ENCODE measurements at places on chromosomes 2 and 18.

GRCh38 chr2:147232225-147232669 lies 612.6 kb upstream of the ACVR2A start:
- no peak overlapping the region for H3K27ac ChIP-seq
- no peaks in the 10 kb centered on the region for H3K27me3 ChIP-seq
- DNase-seq, result no peak
- H3K36me3 ChIP-seq, result no peaks in the 10 kb centered on the region
- no peak overlapping the region for H3K4me3 ChIP-seq

DNA sequence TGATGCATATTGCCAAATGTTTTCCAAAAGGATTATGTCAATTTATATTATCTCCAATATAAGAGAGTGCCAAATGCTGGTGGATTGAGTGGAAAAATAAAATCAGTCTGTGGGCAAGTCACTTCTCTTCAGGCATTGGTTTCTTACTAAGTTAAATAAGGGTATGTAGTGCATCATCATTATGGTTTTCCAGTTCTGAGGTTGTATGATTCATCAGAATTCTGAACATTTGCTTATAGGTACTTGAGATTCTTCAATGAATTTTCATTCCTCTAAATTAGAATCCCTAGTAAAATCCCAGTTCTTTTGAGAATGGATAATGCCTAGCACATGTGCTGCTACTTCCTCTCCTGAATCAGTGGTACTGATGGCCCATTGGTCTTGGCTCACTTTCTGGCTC lies 188.9 kb upstream of the OSR1 start:
- no peak for DNase-seq
- no peaks in the 10 kb centered on the region for H3K27me3 ChIP-seq
- H3K4me1 ChIP-seq, result peaks cover 3% of the 10 kb centered on the region
- H3K4me3 ChIP-seq, result no peak overlapping the region
- no peaks in the 10 kb centered on the region for H3K36me3 ChIP-seq

GRCh38 chr18:4441098-4441497 lies 14.0 kb downstream of the DLGAP1 start:
- DNase-seq, result no peak
- no peak overlapping the region for H3K27ac ChIP-seq
- H3K4me3 ChIP-seq, result no peak overlapping the region
- no peaks in the 10 kb centered on the region for H3K4me1 ChIP-seq

DNA sequence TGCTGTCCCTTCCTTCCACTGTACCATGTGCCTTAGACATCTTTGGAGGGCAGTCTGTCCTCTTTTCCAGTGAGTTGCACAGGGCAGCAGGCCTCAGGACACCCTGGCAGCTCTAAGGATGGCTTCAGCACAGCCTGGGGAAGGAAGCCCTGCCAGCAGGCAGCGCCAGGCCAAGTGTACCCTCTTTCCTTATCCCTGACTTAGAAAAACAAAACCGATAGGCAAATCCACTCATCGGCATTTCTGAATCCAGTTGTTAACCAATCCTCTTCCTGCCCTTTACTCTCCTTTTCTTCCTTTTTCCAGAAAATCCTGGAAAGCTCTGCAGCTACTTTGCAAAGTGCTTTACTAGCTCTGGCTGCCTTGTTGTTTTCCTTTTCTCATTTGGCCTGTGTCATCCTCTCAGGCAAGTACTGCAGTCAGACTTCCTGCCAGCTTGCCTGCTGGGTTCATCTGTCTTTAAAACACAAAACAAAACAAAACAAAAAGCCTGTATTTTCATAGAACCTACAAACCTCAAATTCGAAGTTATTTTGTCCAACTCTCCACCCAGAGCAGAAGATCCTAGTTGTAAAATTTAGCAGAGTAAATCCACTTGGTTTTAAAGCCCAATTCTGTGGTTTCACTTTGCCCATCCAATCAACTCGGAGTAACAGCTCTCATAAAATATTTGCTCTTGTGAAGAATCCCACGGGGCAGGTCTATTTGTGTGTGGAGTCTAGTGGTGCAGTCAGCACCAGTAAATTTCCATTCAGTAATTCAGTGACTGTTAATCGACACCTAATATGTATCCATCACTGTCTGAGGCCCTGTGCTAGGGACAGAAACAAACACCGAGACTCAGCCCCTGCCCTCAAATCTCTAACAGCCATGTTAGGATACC lies 45.2 kb downstream of the PCBP1 start:
- H3K27me3 ChIP-seq, result no peaks in the 10 kb centered on the region
- H3K36me3 ChIP-seq, result no peaks in the 10 kb centered on the region
- H3K4me1 ChIP-seq, result peaks cover 11% of the 10 kb centered on the region
- peak overlapping the region; percentile 75 for H3K4me3 ChIP-seq

GRCh38 chr2:96811917-96812316 lies 4.2 kb upstream of the CNNM3 start:
- H3K27me3 ChIP-seq, result no peaks in the 10 kb centered on the region
- H3K4me1 ChIP-seq, result peaks cover 4% of the 10 kb centered on the region
- peak; percentile 35 for DNase-seq
- no peak overlapping the region for H3K4me3 ChIP-seq
- no peak overlapping the region for H3K27ac ChIP-seq
- H3K36me3 ChIP-seq, result peaks cover 6% of the 10 kb centered on the region
